ENCODE measurements at places on chromosomes 7 and 10. TPM values are rescaled to one million over a fixed set of nuclear protein-coding genes. Genes with fewer than 3 reads are reported as not detected.

OSBPL3 gene
- total RNA-seq = 80.6 TPM

DNA sequence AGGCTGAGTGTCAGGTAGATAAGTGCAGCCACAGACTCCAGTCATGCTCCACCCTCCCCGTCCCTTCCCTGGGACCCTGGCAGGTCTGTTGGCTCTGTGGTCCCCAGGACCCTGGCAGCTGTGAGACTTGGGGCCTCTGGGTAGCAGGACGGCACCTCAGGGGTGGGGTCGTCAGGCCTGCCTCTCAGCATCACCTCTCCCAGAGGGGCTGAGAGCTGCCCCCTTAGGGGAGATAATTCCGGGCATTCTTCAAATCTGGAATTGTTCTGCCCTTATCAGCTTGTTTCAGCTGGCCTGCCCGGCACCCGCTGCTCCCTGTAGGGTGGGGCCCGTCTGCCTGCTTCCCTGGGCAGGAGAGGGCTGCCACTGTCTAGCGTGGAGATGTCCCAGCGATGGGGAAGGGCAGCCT is 23.3 kb downstream of the PODXL start:
- H3K36me3 ChIP-seq = no peaks in the 10 kb centered on the region
- H3K4me1 ChIP-seq = no peaks in the 10 kb centered on the region
- H3K27me3 ChIP-seq = no peaks in the 10 kb centered on the region
- H3K4me3 ChIP-seq = no peak overlapping the region

PILRB gene
- total RNA-seq = 174 TPM

DNA sequence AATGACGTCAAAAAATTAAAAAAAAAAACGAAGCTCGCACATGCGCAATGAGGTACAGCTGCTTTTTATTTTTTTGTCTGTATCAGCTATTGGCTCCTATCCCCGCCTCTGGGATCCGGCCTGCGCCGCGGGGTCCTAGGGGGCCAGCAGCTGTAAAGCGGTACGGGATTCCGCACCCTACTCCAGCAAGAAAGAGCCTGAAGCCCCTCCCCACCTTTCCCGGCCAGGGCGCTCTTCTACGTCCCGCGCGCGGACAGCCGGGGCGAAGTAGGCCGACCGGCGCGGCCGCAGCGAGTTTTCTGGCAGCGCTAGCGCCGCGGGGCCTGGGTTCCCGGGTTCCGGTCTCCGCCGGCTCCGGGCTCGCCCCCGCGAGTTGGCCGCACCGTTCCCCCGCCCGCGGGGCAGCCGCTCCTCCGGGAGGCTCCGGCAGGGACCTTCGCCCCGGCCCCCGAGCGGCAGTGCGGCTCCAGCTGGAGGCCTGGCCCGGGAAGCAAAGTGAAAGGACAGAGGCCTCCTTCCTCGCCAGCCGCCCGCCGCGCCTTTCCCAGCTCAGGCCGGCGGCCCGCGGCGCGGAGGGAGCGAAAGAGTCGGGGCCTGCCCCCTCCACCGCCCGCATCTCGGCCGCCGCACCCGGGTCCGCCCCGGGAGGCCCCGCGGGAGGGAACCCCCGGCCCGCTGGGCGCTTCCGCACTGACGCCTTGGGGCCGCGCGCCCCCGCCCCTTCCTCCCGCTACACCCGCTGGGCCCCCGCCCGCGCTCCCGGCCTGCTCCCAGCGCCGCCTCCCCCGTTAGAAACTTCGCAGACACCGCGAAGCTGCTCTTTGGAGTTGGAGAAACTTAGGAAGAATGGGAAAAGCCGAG is 4.7 kb upstream of the SPAG6 start:
- H3K27me3 ChIP-seq = peaks cover 75% of the 10 kb centered on the region
- H3K27ac ChIP-seq = peak overlapping the region; percentile 70
- no peaks in the 10 kb centered on the region for H3K36me3 ChIP-seq
- peak; percentile 92 for DNase-seq
- peak overlapping the region; percentile 73 for H3K4me3 ChIP-seq

CAMK2B gene
- not detected for total RNA-seq

Data from B cell (primary cell).